ENCODE measurements at places on chromosomes 1 and 21.

DNA sequence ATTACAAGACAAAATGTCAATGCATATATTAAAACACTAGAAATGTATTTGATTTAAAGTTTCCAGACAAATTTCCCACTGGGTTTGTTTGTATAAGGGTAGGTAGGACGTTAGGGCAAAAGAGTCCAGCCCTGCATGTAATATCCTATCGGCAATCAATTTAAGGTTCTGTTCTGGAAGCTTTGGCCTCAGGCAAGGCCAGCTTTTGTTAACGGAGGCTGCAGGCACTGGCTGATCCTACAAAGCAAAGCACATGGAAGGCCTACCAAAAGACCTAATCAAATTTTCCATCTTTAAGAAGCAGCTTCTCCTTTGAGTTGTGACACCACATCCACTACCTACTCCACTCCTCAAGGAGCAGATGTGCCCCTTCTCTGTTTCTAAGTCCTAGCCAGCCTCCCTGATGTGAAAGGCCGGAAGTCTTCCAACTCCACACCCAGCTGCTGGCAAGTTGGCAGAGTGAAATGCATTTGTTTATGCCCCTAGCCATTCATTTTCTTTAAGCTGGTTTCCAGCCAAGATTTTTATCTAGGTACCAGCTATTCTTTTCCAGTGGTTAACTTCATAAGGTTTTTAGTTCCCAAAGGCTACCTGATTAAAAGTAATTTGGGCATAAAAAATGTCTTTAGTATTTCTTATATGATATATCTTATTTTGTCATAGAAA is 452.6 kb downstream of the PTBP2 start:
- no peak for DNase-seq

- no peak for DNase-seq
These were observed 19.2 kb upstream of the CHIA start for GRCh38 chr1:111271464-111271801.

DNA sequence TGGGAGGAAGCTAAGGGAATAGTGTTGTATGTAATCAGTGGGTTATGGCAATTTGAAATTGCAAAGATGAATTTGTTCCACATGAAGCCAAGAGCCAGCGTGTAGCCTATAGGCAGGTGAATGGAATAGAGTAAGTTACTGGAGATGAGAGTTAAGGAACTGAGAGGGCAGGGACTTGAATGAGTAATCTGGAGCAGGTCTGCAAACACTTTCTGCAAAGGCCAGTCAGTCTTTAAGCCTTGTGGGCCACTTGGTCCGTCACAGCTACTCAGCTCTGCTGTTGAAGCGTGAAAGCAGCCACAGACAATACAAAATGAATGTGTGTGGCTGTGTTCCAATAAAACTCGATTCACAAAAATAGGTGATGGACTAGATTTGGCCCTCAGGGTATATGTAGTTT is 29.2 kb downstream of the SZT2 start:
- DNase-seq: no peak

DNA sequence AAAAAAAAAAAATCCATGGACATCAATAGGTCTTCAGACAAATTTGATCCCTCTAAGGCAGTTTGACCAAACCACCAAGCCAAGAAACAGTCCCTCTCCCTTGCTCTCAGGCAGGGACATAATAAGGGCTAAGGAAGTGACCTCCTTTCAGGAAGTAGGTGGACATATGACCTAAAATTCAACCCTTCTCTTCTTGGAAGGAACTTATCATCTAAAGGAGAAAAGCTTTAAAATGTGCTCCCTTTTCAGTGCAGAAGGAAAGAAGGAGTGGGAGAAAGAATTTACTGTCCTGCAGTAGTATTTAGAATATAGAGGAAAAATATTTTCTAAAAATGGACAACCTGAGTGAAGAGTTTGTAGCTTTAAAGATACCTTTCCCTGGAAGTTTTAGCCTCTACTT is 118.1 kb downstream of the DTL start:
- DNase-seq: no peak

DNA sequence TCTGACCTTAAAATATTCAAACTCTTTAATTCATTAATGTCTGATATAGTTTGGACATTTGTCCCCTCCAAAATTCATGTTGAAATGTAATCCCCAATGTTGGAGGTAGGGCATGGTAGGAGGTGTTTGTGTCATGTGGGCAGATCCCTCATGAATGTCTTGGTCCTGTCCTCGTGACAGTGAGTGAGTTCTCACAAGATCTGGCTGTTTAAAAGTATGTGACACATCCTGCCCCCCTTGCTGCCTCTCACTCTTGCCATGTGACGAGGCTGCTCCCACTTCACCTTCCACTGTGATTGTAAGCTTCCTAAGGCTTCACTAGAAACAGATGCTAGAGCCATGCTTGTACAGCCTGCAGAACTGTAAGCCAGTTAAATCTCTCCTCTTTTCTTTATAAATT is 21.3 kb upstream of the FBXO28 start:
- DNase-seq: no peak

GRCh38 chr1:206721454-206721853 is 36.7 kb downstream of the MAPKAPK2 start:
- DNase-seq: no peak
